ENCODE measurements at places on chromosomes 6 and 20.

DNA sequence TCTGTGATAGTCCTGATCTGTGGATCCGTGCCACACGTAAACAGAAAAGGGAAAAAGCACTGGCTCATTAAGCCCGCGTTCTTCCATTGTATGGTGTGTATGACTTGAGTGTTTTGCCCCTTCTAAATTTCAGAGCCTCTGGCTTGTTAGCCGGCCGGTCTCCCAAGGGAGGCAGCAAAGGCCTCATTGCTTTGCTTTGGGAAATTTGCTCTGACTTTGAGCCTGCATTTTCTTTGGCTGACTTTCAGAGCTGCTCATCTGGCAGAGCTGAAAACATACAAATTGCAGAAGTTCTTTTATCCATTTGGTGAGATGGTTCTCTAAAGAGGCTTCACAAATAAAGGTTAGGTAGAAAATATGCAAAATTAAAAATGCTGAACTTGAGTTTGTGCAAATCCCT lies 123.0 kb downstream of the UTRN start:
- DNase-seq = no peak

- peak; percentile 38 for DNase-seq
These were observed at the start of gene COL19A1 for GRCh38 chr6:69866351-69866769. COL19A1 (plus strand) TSS chr6:69866556; CDS start chr6:69879568, 13,012 bp downstream.

- no peak for DNase-seq
These were observed 241.8 kb downstream of the BCKDHB start for GRCh38 chr6:80348263-80348662.

- peak; percentile 3 for DNase-seq
These were observed 44.1 kb upstream of the TXNDC5 start for GRCh38 chr6:7954477-7955200.

DNA sequence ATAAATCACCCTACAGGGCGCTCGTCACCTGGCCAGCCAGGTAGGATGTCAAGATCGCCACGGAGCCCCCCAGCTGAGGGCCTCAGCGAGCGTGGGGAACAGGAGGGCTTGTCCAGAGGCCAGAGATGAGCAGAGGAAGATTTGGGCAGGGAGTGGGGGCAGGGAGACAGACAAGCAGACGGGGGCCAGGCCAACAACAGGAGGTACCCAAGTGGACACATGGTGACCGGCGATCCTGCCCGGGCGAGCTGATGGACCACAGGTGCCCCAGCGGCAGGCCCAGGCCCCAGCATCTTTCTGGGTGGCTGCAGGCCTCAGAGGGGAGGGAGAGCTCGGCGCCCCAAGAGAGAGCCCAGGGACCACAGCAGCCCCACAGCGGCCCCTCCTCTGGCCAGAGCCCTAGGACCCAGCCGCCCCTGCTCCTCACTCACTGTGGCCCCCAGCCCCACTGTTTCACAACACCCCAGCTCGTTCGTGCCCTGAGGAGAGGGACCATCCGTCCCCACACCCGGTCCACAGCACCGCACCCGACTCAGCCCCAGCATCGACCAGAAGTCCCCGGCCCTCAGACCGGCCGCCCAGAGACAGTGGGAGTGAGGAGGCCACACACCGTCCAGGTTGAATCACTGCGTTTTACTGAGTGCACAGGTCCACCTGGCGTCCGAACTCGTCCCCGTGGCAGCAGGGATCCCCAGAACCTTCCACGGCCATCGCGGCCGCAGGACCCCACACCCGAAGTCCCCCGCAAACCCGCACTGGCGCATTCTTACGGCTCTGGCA lies 38.6 kb upstream of the CHRNA4 start:
- no peak for DNase-seq

All from mesenchymal stem cell (in vitro differentiated cells and primary cell).